Stimulated activated CD8-positive, alpha-beta memory T cell treated with anti-CD3 and anti-CD28 coated beads, Interleukin-4, amount 100 ng/mL, for 4 hours (primary cell): ENCODE measurements at places on chromosomes 2 and 18.

DNA sequence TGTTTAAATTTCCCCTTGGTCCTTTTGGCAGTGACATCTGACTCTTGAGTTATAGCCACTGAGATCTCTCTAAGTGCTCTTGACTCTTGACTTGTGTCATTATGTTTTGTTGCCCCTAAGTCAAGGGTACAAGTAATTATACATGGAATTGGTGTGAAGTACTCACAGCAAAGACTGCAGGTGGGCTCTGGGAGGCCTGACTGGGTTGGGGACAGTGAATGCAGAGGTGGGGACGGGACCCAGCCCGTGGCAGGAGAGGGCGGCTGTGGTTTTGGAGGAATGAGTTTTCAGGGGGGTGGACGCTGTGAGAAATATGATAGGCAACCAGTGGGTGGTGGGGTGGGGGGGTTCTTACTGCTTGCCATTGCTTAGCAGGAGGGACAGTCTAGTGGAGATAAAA, 97.8 kb downstream of the NCK2 start:
- no peak for DNase-seq

GRCh38 chr18:57062178-57062577, 84.7 kb upstream of the BOD1L2 start:
- no peak for DNase-seq

- DNase-seq = no peak
Measured at GRCh38 chr18:80004600-80005342, 16.4 kb upstream of the TXNL4A start.

DNA sequence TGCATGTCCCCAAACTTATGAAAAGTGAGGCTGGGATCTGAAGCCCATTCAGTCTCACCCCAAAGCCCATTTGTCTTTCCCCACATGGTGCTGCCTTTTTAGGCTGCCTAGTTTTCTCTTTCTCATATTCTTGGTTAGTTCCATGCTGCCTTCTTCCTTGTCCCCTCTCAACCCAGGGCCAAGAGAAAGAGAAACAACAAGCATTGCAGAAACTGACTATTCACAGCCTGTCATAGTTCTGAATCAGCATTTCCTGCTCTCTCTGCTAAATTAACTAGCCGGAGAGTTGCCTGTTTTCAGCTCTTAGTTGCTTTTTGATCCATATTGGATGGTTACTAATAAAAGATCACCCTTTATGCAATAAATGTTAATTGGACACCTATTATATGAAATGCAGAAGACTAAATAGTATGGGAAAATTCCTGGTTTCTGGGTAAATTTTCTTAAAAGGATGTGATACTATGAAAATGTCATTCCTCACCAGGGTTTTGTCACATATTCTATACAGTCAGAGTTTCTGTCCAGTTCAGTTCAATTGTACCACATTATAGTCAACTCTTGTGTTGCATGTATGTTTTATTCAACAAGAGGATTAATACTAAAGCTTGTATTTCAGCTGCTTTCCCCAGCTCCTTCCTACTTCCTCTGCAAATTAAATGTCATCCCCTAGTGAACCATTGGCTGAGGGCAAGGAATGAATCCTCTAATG, 246.5 kb downstream of the GALR1 start:
- no peak for DNase-seq

DNA sequence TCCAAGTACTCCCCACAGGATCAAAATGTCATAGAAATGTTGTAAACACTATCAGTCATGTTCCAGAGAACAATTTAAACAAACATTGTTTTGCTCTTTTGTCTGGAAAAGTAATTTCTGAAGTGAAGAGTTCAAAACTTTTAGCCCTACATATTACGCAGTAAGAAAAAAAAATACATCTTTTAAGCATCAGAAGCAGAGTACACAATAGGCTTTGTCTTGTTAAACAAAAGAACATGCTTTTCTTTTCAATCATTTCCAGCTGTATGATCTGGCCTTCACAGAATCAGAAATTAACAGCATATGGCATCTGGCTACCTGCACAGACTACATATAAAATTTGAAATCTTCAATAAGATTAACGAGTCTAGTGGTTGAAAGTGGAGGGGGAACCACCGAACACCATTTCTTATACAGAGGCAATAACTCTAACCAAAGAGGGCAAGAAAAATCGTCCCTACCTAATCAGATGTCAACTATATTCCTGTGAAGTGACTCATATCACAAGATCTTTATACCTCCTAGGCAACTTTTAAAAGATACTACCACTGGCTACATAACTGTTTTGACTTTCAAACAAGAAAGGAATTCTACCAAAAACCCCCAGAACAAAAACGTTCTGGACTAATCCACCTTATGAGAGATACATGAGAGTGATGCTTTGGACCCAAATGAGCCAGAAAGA, 149.3 kb downstream of the EXOC6B start:
- no peak for DNase-seq

- DNase-seq = no peak
Measured at GRCh38 chr2:173968551-173968950, 3.4 kb upstream of the SP3 start.

- no peak for DNase-seq
Measured at GRCh38 chr2:11949732-11950523, 203.5 kb downstream of the LPIN1 start.

GRCh38 chr18:58758046-58758445, 86.8 kb downstream of the MALT1 start:
- no peak for DNase-seq

DNA sequence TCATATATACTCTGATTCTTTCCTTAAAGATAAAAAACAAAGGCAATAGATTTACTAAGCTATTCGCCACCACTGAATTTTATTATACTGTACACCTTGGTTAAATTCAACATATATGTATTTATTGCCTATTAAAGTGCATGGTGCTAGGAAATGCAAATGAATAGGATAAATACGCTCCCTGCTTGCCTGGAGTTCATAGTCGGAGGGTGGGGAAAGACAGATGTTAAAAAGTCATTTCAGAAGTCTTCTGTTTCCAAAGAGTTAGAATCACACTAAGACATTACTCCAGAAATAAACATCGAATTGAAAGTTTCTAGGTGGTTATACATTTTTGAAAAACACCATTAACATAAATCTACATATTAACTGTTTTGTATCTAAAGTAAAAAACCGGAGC, 19.8 kb downstream of the C1D start:
- no peak for DNase-seq

DNA sequence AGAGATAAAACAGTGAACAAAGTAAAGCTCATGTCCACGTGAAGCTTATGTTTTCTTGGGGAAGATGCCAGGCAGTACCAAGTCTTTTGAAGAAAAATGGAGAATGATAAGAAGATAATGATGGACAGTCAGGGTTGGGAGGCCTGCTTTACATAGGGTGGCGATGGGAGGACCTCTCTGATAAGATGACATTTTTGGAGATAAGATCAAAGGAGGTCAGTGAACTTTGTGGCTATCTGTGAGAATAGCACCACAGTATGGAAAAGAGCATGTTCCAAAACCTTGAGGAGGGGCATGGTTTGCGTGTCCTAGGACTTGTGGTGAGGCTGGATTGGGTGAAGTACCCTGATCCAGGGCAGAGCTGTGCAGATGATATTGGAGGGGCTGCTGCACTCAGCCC, 461.7 kb upstream of the NRP2 start:
- no peak for DNase-seq

- no peak for DNase-seq
Measured at GRCh38 chr2:70123051-70123828, 36.0 kb downstream of the PCBP1 start.

- no peak for DNase-seq
Measured at GRCh38 chr2:27461118-27461517, 18.9 kb downstream of the KRTCAP3 start.

GRCh38 chr2:60440767-60441163, 112.7 kb downstream of the BCL11A start:
- DNase-seq = no peak

- DNase-seq = no peak
Measured at GRCh38 chr2:203997481-203997880, 60.9 kb downstream of the ICOS start.

DNA sequence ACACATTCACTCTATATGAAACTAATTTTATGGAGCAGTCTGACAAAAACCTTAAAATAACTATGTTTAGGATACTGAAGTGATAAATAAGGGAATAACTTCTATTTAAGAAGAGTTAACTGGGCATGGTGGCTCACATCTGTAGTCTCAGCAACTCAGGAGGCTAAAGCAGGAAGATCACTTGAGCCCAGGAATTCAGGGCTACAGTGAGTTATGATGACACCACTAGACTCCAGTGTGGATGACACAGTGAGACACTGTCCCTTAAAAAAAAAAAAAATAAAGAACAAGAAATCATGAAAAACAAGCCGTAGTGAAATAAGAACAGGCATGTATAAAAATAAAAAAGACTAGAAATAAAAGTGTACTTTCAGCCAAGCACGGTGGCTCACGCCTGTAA, 82.0 kb downstream of the THADA start:
- DNase-seq = no peak

DNA sequence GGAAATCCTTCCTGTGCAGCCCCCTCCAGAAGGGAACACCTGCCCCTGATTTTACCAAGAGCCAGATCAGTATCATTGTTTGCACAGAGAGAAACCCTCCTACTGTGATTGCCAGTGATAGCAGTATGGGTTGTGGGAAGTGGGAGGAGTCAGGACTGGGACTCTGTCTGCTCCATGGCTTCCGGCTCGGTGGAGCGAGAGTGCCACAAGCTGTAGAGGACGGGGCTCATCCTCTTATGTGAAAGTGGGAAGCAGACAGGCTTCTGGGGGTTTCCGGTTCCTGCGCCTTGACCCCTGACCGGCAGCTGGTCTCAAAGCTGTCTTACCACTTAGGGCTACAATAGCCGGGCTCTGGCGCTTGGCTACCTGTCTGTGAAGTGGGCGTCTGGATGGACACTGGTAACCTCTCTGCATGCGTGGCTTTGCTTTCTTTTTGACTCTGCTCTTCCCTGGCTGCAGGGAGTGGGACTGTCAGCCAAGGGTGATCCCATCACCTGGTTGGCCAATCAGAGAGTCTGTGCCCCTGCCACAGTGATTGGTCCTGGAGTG, 79.7 kb downstream of the BCL2L11 start:
- no peak for DNase-seq

DNA sequence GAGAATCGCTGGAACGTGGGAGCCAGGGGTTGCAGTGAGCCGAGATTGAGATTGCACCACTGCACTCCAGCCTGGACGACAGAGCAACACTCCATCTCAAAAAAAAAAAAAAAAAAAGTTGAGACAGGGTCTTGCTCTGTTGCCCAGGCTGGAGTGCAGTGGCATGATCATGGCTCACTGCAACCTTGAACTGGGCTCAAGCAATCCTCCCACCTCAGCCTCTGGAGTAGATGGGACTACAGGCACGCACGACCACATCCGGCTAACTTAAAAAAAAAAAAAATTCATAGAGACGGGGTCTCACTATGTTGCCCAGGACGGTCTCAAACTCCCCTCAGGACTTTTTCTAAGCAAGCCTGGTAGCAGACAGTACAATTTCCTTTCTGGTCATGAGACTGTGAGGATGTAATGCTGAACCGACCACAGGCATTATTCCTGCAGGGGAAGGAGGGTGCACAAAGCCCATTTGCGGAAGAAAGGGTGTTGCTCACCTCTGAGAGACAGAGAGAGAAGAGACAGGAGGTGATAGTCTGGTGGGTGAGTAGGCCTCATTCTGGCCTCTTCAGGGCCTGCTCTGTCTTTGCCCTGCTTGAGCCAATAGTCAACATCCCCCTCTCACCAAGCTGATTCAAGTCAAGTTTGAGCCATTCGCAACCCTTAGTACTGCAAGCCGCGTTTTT, 205.3 kb downstream of the ZFP36L2 start:
- DNase-seq = no peak

GRCh38 chr18:47284721-47285395, 33.4 kb upstream of the SKOR2 start:
- DNase-seq = no peak
